ENCODE measurements at places on chromosomes 11 and 22.
A peak's percentile ranks its signal among the peaks of the same experiment; 100 is the strongest.

DNA sequence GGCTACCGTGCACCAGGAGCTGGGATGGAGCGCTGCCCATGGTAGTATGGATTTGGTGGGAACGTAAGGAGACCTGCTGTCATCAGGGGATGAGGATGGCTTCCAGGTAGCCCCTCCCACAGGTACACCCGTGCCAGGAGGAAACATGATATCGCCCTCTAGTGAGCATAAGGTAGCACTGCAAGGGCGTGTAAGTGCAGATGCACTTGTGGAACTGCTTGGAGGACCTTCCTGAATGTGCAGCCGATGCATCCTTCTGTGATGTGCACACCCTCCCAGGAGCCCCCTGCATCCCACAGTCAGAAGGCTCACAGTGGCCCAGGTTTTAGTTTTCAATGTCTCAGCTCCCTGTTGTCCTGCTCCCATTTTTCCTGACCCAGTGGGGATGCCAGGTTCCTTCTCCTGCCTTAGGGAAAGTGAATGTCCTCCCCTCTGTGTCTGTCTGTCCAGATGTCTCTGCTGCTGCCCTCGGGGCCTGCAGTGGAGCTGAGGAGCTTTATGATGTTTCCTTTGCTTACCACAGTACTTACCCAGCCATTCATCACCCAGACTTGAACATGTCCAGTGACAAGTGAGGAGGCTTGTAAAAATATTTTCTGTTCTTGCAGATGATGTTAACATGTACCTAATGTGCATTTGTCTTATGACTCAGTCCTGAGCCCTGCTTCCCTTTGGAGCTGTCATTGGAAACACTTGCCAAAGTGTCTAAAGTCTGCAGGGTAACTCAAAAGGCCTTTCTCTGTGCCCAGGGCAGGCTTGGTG lies 49.2 kb downstream of the DBX1 start:
- DNase-seq = no peak

- DNase-seq = no peak
Measured at GRCh38 chr22:19424186-19424500, 7.4 kb downstream of the HIRA start.

GRCh38 chr11:12762696-12763324 lies 88.6 kb downstream of the TEAD1 start:
- no peak for DNase-seq

DNA sequence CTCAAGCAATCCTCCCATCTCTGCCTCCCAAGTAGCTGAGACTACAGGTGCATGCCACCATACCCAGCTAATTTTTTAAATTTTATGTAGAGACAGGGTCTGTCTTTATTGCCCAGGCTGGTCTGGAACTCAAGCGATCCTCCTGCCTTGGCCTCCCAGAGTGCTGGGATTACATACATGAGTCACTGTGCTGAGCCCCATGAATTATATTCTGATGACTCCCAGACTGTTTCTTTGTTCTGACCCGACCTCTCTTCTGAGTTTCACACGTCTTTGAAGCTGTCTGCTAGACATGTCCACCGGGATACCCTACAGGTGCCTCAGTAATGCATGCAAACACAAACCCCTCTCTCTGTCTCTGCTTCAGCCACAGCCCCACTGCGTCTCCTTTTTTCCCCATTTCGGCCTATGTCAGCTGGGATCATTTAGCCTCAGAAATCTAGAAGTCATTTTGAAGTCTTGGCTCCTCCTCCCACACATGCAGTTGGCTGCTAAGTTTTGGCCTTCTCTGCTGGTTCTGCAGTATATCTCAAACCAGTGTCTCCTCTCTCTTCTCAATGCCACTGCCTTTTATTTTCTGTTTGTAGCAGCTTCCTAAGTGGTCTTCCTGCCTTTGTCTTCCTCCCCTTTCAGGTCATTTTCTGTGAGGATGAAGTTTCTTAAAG lies 4.8 kb downstream of the VPS26B start:
- DNase-seq = no peak

GRCh38 chr22:23365524-23365923 lies 185.2 kb downstream of the BCR start:
- DNase-seq = no peak

DNA sequence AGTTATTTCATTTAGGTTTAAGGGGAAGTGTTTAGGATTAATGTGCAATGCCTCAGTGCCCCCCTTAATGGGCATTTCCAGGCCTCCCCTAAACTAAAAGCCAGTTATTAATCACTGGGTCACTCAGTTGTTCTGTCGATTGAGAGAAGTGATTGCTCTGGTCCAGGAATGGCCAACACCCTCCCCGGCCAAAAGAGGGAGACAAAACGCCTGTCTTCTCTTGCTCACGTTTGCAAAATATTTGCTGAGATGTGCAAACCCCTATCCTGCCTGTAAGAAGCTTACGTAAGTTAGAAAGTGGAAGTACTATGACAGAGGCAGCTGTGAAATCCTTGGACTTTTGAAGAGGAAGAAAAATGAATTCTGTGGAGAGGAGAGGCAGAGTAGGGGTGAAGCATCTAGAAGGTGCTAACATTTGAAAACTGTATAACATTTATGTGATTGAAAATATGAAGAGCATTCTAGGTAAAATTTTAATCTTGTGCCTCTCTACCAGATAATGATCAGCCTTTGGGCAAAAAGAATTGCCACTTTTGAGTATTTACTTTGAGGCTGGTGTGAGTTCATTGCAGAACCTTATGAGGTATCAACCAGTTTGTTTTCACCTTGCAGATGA lies 37.7 kb downstream of the NTM start:
- DNase-seq = peak; percentile 36

GRCh38 chr22:47622541-47622940 lies 860.1 kb downstream of the TBC1D22A start:
- no peak for DNase-seq

DNA sequence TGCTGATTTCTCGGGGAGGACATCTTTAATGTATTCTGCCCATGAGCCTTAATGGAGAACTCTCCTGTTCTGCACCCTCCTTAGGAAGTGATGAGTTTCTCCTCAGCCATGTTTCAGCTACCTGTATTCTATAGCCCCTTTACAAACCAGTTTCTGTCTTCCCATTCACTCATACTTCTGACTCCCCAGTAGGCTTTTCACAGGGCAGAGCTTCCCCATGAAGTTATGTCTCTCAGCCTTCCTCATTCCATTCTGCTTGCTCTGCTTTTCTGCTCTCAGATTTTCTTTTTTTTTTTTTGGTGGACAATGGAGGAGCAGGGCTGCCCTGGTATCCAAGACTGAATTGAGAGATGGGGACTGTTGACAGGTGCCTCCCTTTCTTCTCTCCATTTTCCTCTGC lies 4.3 kb upstream of the OR52R1 start:
- DNase-seq = no peak

- peak; percentile 81 for DNase-seq
Measured at GRCh38 chr11:69131644-69132300, 24.0 kb upstream of the SMIM38 start.

- no peak for DNase-seq
Measured at GRCh38 chr11:30230714-30231113, at the start of gene FSHB. TSS of gene FSHB (plus strand) at chr11:30231014. CDS start at chr11:30231903, 889 bp downstream.

DNA sequence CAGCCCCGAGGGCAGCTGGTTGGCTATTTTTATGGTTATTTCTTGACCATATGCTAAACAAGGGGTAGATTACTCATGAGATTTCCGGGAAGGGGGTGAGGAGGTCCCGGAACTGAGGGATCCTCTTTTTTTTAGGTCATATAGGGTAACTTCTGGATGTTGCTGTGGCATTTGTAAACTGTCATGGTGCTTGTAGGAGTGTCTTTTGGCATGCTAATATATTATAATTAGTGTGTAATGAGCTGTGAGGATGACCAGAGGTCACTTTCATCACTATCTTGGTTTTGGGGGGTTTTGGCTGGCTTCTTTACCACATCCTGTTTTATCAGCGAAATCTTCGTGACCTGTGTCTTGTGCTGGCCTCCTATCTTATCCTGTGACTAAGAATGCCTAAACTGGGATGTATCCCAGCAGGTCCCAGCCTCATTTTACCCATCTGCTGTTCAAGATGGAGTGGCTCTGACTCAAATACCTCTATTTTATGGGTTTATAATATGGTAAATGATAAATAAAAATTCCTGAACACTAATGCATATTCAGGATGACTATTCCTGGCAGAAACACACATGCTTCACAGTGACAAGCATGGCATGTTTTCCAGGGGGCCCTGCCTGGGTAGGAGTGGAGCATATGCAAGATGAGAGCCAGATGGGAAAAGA lies 11.2 kb downstream of the KREMEN1 start:
- no peak for DNase-seq

GRCh38 chr11:63369165-63369970 lies at the start of gene SLC22A9:
TSS of gene SLC22A9 (plus strand) at chr11:63369785. CDS start at chr11:63370057, 272 bp downstream.
- no peak for DNase-seq

- no peak for DNase-seq
Measured at GRCh38 chr22:21587803-21588611, 20.5 kb downstream of the UBE2L3 start.

Data from right renal pelvis (tissue), 4 donors.